ENCODE measurements at places on chromosomes 2 and 18.

DNA sequence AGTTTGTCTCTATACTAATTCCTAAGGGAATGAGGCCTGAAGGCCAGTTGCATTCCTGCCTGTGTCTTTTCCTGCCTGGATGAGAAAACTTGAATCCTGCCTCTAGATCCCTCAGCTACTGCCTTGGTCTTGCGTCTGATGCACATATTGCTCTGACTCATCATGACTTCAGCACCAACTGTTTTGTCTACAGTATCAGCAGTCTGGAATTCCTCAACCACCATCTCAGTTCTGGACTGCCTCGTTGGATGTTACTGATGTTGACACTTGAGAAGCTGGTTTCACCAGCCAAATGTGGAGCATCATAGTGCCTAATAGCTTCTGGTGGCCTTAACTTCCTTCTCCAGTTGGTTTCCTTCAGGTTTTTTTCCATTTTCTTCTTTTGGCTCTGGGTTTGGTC, 211.0 kb downstream of the CTNNA2 start:
- DNase-seq: peak; percentile 99

DNA sequence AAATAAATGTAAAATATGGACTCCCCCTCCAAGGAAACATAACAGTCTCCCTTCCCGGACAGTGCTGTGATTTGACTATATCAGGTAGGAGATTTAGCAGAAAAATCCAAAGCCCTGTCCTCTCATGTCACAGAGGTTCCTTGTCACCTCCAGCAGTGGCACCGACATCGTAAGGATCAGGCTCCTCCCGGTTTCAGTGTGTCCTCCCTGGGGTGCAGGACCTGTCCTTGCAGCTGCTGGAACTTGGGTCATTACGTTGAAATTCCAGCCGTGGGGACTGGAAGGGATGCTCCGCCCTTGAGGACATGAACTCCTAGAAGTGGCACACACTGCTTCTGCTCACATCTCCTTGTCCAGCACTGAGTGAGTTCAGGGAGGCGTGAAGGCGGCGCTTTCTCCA, 101.1 kb upstream of the ODC1 start:
- DNase-seq: no peak

DNA sequence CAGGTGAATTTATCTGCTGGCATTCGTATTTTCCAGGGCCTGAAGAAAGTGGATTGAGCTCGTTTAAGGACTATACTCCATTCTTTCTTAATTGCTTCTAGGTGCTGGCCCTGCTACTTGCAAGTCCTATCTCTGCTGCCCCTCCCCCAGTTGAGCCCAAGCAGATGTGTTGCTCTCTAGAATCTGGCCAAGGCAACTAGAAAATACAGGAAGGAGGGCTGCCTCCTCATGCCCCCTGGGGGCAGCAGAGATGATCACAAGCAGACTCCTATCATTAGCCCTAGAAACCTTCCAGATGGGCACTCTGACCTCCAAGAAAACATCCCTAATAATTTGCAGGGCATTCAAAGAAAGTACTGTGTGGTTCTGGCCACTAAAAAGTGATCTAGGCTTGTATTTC, 72.5 kb upstream of the CYP26B1 start:
- DNase-seq: no peak

- no peak for DNase-seq
Observed at GRCh38 chr2:43405829-43406228, 179.4 kb upstream of the ZFP36L2 start.

- no peak for DNase-seq
Observed at GRCh38 chr2:207594264-207594663, 30.9 kb downstream of the METTL21A start.

DNA sequence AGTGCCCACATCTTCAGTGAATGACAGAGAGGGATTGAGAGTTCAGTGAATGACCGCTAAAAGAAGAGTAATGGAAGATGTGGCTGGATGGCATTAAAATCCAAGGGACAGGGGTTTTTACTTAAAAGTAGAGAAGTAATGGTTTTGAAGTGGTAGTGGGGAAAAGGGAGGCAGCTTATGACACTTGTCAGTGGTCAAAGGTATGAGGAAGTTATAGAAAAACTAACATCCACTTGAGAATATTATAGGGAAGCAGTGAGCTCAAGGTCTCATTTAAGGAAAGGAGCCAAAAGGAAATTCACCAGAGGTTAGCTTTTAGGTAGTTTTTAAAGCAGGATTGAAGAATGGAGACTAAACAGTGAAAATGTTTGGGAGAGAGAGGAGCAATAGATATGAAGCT, 24.3 kb downstream of the CDK15 start:
- no peak for DNase-seq

DNA sequence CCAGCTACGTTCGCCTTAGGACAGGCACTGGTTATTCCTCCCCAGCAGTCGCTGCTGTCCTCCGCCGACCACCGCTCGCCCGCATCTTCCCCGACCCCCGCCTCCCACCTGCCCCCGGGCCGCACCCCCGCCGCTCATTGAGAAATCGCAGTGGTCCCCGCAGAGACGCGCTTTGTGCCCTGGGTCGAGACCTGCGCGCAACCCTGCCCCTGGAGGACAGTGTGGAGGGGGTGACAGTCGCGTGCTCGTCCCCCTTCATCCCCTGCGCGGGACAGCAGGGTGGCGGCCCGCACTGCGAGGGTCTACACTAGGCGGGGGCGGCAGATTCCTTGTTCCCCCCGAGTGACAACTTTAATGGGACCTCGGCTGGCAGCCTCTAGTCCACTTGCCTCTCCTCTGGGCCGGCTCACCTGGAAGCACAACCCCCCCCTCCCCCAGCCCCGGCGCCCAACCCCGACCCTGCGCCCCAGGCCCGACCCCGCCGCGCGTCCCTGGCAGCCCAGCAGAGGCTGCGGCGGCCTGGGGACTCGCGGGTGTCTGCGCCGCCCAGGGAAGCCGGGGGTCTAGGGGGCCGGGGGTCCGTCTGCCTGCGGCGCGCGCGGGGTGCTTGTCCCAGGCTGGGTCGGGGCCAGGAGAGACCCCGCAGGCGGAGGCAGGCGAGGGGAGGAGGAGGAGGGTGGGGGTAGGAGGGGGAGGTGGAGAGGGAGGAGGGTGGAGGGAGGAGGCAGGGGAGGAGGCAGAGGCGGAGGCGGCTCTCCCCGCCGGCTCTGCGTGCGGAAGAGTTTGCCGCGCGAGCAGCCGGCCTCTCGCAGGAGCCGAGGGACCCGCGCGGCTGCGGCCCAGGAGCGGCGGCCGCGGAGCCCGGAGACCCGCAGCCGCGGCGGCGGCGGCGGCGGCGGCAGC, at the start of gene NPAS2:
NPAS2 (plus strand) TSS at position 770 of the 903 bp plus-strand sequence. CDS start 84,616 bp downstream, outside the sequence.
- peak; percentile 67 for DNase-seq

DNA sequence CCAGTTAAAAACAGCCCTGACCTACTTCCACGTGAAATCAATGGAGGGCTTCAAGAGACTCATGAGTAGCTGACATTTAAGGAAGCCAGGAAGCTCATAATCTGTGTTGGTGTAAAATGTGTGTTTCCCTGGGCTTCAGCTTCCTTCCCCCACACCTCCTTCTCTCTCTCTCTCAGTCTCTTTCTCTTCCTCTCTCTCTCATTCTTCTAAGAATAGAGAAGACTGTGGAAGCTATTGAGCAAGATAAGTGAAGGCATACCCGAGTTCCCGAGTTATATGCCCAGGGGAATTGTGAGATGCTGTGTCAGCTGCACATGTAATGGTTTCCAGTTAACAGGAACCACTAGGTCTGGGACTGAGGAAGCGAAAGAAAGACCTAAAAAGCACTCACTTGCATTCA, 199.4 kb downstream of the NYAP2 start:
- DNase-seq: peak; percentile 35

DNA sequence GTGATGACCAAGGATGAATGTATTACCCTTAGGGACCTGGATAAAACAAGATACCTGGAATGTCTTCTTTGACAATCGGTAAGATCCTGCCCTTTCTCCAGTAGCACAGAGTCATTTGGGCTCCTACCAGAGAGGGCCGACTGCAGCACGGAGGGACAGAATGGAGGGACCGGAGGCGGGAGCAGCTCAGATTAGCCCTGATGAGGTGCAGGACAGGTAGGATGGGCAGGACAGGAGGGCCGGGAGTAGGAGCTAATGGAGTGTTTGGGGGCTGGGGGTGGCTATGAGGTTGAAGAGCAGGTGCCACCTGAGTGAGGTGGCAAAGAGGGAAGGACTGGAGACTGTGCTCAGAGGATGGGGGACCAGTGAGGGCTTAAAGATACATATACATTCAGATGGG, 9.9 kb upstream of the PRELID3A start:
- no peak for DNase-seq

GRCh38 chr2:96916156-96916630, 46.3 kb upstream of the SEMA4C start:
- no peak for DNase-seq

Measured in fibroblast of skin of right biceps (primary cell).